ENCODE measurements at places on chromosomes 1 and 21.

DNA sequence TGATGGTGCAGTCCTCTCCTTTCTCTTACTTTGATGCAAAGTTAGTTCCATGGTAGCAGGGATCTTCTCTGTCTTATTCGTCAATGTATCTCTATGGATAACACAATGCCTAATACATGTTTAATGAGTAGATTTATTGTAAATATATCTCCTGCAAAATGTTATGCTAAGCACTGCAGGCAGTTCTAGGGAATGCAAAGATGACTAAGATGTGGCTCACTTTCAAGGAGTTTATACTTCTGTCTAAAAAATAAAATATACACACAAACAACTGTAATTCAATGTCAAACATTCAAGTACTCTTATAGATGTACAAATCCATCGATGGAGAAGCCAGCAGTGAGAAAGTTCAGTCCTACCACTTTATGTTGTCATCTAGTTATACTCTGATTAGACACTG, 194.3 kb downstream of the KCTD3 start:
- no peak for DNase-seq

GRCh38 chr1:71473331-71473730, 392.5 kb upstream of the ZRANB2 start:
- no peak for DNase-seq

DNA sequence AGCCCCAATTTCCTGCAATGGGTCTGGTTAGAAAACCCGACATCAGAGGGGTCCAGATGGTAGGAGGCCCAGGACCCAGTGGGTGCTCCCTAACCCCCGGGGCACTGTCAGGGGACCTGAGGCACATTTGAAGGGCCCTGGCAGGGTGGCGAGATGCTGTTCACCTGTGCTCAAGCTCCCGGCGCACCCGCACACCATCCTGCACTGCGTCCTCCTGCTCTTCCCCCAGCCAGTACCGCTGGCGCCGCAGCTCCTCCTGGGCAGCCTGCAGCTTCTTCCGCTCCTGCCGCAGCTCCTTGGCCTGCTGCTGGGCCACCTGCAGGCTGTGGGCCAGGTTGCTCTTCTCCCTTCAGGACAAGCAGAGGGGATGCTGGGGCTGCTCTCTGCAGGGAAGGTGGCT, 36.0 kb downstream of the RNU1-1 start:
- no peak for DNase-seq

- DNase-seq: no peak
Observed at GRCh38 chr1:8122160-8122476, 96.0 kb upstream of the ERRFI1 start.

GRCh38 chr1:112395256-112395820, 676 bp upstream of the CTTNBP2NL start:
- peak; percentile 29 for DNase-seq

DNA sequence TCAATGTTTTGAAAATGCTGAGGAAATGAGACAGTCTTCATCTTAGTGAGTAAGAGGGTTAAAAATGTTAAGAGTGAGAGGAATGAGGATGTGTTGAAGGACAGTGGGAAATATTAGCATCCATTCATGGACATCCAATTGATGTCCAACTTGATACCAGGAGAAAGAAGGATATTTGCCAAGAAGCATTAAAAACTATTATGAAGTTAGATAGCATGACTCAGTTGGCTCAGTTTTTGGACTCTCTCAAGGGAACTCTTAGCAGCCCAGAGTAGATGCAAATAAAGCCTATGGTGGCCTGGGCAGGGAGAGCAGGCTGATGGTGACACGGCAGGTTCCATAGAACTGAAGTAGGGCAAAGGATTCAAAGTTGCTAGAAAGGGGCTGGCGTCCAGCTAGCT, 171.0 kb downstream of the ZZZ3 start:
- DNase-seq: no peak

DNA sequence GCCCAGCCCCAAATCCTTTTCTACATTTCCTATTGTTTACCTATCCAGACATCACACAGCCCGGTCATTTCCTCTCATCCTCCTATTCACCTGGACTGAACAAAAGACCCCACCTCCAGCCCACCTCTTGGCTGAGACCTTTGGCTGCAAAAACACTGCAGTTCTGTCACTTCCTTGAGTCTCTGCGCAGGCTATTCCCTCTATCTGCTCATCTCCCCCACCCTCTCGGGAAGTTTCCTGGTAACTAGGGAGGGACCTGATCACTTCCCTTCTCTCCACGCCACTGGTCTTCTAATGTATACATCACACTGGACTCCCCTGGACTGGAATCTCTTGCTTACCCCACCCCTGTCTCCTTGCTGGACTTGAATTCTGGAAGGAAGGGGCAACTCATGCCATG, 5.3 kb downstream of the HTR1D start:
- DNase-seq: no peak

- DNase-seq: no peak
Observed at GRCh38 chr1:53545663-53546408, 86.6 kb downstream of the DMRTB1 start.

DNA sequence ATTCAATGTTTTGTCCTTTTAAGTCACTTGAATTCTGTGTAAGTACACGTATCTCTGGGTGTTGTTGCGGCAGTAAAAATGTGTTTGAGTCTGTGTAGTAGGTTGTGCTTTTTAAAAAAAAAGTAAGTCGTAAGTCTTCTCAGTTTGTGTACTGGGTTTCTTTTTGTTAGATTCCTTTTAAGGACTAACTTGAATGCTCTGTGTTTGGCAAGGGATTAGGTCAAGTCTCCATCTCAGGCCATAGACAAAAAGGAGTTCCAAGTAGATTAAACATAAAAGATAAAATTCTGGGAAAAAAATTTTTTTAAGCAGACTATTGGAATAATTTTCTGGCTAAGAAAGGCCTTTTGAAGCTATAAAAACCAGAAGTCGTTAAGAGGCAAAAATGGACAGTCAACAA, 113.1 kb downstream of the ATP5PO start:
- no peak for DNase-seq

DNA sequence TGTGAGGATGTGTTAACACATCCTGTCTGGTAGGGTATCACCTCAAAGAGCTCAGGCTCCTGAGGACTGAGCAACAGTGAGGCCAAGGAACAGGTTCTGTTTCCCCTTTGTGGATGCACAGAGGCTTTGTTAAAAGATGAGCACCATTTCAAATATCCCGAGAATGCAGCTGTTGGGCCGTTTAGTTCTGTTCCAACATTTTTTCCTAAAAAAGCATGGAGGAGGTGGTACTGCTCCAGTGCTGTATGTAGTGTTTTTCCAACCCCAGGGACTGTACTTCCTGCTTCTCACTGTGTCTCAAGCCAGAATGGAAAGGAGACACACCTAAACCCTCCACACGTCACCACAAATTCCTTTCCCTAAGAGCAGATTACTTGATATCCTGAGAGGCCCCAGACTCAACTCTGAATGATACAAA, 53.8 kb upstream of the BCL10 start:
- DNase-seq: peak; percentile 63

GRCh38 chr1:117059334-117059677, 820 bp upstream of the TTF2 start:
- no peak for DNase-seq

- DNase-seq: no peak
Observed at GRCh38 chr21:33339135-33339534, 14.4 kb downstream of the IFNAR1 start.

DNA sequence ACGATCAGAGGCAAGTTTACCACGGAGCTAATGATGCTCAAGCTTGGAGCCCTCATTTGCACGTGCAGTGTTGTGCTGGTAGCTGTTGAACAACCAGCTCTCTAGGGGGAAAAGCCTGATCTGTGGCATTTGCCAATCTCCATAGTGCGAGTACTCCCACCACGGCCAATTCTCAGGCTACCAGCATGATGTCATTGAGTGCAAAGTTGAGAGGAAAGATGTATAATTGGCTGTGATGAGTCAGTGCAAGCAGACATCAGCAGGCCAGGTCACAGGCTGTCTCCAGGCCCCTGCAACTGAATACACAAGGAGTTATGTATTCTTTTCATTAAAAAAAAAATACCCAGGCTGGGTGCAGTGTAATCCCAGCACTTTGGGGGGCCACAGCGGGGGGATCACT, 233.1 kb upstream of the VAMP3 start:
- peak; percentile 36 for DNase-seq

GRCh38 chr1:90712153-90712856, 4.8 kb downstream of the BARHL2 start:
- peak; percentile 23 for DNase-seq

DNA sequence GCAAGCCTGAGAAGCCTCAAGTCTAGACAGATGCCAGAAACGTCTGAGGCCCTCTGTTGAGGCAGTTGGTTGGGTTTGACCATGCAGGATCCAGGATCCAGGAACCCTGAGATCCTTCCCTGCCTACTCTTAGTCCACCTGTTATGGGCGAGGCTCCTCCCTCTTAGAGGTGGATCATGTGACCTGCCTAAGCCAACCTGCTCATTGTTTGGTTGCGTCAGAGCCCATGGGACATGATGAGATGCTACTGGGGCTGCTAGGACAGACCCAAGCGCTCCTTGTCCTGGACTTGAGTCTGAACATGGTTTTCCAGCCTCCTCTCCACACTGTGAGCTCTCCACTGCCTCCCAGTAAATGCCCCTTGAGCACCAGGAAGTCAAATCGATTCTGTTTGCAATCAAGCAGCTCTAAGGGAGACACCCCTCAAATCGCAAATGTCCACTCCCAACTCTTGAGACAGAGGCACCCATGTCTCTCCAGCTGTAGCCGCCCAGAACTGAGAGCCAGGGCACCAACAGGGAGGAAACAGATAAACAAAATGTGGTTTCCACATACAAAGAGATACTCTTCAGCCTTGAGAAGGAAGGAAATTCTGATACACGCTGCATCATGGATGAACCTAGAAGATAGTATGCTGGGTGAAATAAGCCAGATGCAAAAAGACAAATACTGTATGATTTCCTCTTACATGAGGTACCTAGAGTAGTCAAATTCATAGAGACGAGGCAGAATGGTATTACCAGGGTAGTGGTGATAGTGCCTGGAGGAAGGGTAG, 31.7 kb upstream of the WNT4 start:
- no peak for DNase-seq

DNA sequence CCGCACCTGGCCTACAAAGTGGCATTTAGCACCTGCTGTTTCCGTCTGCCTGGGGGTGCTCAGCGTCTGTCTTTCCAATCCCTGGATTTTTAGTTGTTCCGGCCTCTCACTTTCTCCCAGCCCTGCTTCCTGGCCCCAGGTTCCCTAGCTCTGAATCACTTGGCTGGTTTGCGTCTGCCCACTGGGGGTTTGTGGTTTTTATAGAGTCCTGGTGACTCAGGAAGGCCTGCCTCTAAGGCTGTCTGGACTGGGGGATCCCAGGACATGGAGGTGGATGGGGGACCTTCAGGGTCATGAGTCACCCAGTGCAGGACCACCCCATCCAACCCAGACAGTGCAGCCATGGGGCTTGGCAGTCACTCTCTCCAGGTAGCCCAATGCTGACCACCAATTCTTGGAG, 53.5 kb downstream of the MRPL37 start:
- DNase-seq: peak; percentile 26

DNA sequence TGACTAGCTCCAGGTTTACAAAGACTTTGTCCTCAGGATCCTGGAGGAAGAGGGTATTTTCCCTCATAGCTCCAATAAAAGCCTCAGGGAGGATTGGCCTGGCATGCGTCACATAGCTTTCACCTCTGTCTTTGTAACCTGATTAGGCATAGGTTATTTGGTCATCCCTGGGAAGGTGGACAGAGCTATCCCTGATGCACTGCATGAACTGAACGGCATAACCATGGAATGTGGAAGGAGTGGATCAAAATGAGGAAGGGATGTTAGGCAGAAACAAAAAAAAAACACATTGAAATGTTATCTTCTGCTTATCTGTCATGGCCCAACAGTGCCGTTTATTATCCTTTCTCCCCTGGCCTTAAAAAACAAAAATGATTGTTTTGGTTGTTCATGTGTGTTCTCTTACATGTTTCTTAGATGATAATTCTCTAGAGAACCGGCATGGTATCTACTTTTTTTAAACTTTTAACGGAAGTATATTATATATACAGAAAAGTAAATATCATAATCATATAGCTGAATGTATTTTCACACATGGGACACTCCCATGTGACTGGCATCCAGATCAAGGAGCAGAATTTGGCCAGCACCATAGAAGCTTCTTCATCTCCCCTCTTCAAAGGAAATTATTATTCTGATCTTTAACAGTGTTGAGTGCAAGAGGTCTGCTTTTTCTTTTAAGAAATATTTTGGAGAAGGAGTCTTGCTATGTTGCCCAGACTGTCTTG, 85.3 kb downstream of the RPS6KC1 start:
- DNase-seq: peak; percentile 71

- peak; percentile 87 for DNase-seq
Observed at GRCh38 chr1:39892601-39893595, 8.8 kb downstream of the MYCL start.

DNA sequence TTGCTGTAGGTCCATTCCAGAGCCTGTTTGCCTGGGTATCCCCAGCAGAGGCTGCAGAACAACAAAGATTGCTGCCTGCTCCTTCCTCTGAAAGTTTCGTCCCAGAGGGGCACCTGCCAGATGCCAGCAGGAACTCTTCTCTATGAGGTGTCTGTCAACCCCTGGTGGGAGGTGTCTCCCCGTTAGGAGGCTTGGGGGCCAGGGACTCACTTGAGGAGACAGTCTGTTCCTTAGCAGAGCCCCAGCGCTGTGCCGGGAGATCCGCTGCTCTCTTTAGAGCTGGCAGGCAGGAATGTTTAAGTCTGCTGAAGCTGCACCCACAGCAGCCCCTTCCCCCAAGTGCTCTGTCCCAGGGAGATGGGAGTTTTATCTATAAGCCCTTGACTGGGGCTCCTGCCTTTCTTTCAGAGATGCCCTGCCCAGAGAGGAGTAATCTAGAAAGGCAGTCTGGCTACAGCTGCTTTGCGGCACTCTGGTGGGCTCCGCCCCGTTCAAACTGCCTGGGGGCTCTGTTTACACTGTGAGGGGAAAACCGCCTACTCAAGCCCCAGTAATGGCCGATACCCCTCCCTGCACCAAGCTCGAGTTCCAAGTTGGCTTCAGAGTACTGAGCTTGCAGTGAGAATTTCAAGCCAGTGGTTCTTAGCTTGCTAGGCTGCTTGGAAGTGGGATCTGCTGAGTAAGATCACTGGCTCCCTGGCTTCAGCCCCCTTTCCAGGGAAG, 8.7 kb upstream of the SLC25A24 start:
- peak; percentile 94 for DNase-seq

- peak; percentile 75 for DNase-seq
Observed at GRCh38 chr1:110390692-110391245, at the start of gene SLC16A4. Gene SLC16A4, minus strand, starts transcription at chr1:110391026. Its CDS starts 1,703 bp downstream, at chr1:110389323.

GRCh38 chr1:204127597-204128242, 24.1 kb downstream of the ETNK2 start:
- DNase-seq: peak; percentile 73

GRCh38 chr1:1046767-1047166, 26.8 kb downstream of the AGRN start:
- DNase-seq: no peak

- no peak for DNase-seq
Observed at GRCh38 chr1:239977416-239977815, 114.3 kb upstream of the FMN2 start.

GRCh38 chr1:167221126-167221737, 546 bp downstream of the POU2F1 start:
- DNase-seq: no peak
